ENCODE measurements at places on chromosomes 6 and 20. TPM values are rescaled to one million over a fixed set of nuclear protein-coding genes. Genes with fewer than 3 reads are reported as not detected.

The EBF4 gene
- 2.0 TPM for total RNA-seq

The DDR1 gene
- 5.6 TPM for total RNA-seq

The ACSS1 gene
- total RNA-seq, result 33.1 TPM

The TGM3 gene
- not detected for total RNA-seq

The MYB gene
- total RNA-seq, result 3.7 TPM

The SCRT2 gene
- not detected for total RNA-seq

GRCh38 chr20:19594896-19595295 lies 163.2 kb upstream of the RIN2 start:
- no peak for DNase-seq

DNA sequence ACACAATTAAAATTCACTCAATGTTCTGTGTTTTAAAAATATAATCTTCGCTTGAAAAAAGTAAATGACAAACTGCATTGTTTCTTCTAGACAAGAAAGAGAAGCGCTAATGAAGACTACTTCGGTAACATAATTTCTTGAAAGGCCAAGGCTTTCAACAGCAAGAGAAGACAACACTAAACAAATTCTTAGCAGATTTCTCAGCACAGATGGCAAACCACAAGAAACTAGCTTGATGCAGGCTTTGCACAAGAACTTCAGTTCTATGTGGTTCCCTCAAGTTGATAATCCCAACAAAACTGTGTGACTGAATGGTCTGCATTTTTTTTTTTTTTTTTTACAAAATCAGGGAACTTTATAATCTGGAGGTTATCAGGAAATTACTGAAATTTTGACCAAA lies 447.4 kb upstream of the NRSN1 start:
- DNase-seq, result no peak

DNA sequence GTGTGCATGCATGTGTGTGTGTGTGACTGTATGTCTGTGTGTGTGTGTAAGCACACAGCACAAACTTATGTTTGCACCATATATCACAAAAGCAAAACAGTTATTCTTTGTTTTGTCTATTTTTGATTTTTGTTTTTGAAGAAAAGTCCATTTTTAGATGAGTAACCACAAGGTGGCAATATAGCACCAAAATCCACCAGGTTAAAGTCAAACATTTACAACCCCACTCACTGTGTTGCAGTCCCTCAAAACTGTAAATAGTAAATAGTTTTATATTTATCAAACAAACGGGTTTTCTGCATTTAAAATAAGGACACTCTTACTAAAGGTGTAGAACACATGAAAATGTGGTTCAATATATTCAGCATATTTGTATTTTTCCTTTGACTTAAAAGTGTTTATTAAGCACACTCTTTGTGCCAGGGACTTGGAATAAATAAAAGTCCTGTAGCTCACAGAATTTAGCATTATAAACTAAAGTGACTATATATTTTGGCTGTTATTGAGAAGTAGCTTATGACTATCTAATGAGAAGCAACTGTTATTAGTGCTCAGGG lies 118.5 kb downstream of the GFRAL start:
- DNase-seq, result no peak

DNA sequence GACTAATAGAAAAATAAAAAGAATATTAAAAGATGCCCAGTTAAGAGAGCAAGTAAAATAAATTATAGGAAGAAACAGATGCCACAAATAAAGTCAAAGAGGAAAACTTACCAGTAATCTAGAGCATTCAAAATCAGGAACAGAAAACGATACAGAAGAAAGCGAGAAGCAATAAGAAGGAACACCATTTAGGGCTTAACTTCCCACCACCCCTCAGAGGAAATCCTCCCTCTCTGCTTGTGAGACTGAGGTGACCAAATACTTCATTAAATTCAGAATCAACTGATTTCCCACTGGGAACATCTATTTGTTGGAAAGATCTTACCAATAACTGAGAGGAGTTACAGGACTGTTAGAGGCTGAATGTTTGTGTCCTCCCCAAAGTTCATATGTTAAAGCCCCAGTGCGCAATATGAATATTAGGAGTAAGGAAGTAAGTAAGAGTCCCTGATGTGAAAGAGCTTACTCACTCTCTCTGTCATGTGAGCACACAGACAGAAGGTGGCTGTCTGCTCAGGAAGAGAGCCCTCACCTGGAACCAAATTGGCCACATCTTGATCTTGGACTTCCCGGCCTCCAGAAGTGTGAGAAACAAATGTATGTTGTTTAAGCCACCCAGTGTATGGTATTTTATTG lies 19.5 kb downstream of the KATNA1 start:
- no peak for DNase-seq

DNA sequence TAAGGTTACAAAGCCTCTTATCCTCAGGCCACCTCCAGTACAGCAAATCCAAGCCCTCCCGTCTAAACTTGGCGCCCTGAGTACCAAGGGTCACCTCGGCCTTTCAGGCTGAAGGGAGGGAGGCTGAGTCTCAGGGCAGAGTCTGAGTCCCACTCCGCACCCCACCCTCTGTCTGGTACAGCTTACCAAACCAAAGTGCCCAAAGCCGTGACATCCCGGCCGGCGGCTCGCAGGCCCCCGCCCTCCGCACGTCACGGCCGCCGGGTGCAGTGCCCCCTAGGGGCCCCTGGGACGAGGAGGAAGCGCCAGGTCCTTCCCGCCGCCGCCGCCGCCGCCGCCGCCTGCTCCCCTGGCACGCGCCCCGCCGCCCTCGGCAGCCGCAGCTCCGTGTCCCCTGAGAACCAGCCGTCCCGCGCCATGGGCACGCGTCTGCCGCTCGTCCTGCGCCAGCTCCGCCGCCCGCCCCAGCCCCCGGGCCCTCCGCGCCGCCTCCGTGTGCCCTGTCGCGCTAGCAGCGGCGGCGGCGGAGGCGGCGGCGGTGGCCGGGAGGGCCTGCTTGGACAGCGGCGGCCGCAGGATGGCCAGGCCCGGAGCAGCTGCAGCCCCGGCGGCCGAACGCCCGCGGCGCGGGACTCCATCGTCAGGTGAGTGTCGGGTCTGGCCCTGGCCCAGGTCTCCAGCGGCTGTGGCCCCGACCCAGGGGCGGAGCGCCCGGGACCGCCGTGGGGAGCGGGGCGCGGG lies at the start of gene MTHFD1L:
Gene MTHFD1L, plus strand, starts transcription at position 297 of the 741 bp plus-strand sequence. Its CDS starts 121 bp downstream, at position 418.
- DNase-seq, result peak; percentile 59

- DNase-seq, result no peak
These were observed 54.2 kb upstream of the SIRPA start for GRCh38 chr20:1840817-1841553.

DNA sequence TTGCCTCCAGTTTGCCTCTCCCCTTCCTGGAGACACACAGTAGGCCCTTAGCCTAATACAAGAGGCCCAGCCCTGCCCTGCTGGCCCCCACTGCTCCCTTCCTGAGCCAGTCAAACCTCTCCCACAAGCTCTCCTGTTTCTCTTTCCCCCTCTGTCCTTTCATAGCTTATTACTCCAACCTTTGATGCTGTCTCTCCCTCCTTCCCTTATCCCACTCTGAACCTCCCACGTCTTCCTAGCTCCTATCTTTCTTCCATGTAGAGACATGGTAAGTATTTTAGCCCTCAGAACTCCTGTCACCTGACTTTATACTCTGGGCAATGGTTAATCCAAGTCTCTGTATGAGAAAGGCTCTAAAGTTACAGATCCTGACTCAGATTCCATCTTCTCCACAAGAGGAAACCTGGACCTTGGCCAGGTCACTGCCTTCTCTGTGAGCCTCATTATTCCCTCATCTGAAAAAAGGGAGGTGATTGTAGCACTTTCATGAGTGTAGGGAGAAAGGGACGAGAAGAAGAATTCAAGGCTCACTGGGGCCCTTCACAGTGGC lies 6.7 kb downstream of the TGIF2 start:
- no peak for DNase-seq

- no peak for DNase-seq
These were observed 32.0 kb upstream of the TFAP2D start for GRCh38 chr6:50681213-50681824.

DNA sequence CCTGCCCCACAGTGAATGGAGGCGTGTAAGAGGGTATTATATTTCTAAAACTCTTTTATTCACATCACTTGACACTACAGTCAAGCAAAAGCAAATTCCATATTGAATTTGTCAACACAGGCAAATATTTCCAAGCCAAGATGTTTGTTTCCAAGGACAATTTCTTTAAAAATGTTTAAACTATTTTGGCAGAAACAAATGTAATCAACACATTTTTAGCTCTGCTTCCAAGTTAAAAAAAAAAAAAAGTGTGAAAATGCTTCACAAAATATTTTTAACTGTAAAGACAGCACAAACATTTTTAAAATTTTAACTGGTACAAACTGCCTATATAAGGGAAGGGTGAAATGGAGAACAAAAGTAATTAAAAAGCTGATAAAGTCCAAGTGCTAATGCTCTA lies 44.9 kb upstream of the DST start:
- DNase-seq, result no peak

DNA sequence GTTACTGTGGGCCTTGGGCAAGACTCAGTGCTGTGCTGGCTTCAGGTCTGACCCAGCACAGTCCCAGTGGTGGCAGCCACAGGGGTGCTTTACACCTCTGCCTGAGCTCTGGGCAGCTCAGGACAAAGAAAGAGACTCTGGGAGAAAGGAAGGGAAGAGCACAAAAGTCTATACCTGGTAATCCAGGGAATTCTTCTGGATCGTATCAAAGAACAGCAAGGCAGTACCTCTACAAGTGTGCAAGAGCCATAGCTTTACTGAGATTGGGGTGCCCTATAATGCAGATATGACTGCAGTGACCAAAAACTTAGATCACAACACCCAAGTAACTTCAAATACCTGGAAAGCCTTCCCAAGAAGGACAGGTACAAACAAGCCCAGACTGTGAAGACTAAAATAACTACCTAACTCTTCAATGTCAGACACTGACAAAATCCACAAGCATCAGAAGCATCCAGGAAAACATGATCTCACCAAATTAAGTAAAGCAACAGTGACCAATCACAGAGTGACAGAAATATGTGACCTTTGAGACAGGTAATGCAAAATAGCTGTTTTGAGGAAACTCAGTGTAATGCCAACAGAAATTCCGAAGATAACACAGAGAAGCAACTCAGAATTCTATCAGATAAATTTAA lies 47.9 kb upstream of the LIN28B start:
- no peak for DNase-seq

GRCh38 chr6:134937426-134937825 lies 12.5 kb downstream of the ALDH8A1 start:
- DNase-seq, result no peak

DNA sequence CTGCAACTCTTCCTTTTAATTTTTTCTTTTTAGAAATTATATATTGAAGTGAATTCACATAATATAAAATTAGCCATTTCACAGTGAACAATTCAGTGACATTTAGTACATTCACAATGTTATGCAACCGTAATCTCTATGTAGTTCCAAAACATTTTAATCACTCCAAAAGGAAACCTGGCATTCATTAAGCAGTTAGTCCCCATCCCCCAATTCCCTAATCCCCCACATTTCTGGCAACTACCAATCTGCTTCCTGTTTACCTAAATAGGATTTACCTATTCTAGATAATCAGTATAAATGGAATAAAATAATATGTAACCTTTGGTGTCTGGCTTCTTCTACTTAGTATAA lies 8.5 kb upstream of the DDX27 start:
- no peak for DNase-seq

DNA sequence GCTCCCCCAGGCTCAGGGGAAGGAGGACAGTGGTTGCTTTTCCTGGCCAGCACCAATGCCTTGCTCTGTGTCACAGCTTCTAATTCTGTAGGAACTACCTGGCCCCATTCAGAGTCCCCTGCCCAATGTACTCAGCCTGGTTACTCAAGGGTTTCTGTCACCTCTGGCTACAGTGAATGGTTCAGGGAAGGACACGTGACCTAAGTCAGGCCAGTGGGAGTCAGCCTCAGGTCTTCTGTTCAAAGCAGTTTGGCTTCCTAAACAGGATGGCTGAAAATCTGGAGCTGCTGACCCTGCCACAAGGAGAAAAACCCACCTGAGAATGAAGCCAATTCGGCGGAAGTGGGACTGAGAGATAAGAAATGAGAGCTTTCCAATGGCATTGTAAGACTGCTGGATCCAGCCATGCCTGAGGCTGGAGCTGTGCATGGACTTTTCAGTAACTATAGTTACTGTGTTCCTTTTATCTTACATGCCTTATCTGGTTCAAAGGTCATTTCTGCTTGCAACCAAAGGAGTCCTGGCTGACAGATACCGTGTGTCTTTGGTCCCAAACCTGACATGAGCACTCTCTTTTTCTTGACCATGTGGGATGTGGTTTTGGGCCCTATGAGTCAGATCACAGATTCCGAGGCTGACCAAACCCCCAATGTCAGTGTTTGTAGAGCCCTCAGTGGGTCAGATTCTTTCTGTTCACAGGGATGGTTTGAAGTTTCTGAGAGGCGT lies 104.3 kb downstream of the SULF2 start:
- no peak for DNase-seq

DNA sequence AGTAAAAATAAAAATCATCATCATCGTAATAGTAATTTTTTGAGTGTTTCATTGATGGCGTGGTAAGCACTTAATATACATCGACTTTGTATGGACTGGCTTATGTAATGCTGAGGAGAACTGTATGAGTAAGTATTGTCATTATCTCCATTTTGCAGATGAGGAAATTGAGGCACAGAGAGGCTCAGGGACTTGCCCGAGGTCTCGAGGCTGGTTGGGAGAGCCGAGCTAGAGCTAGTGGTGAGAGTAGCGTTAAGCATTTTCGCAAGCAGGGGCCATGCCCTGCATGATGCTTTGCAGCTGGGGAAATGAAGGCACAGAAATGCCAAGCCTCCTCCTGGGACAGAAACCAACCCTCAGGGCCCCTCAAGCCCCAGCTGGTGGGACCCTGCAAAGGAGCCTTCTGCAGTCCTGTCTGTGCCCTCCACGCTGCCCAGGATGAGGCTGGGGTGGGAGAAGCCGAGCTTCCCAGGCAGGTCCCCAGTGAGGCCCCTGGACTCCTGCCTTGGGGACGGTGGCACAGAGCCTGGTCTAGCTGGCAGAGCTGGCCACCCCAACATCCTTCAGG lies 31.1 kb upstream of the STX16 start:
- no peak for DNase-seq

DNA sequence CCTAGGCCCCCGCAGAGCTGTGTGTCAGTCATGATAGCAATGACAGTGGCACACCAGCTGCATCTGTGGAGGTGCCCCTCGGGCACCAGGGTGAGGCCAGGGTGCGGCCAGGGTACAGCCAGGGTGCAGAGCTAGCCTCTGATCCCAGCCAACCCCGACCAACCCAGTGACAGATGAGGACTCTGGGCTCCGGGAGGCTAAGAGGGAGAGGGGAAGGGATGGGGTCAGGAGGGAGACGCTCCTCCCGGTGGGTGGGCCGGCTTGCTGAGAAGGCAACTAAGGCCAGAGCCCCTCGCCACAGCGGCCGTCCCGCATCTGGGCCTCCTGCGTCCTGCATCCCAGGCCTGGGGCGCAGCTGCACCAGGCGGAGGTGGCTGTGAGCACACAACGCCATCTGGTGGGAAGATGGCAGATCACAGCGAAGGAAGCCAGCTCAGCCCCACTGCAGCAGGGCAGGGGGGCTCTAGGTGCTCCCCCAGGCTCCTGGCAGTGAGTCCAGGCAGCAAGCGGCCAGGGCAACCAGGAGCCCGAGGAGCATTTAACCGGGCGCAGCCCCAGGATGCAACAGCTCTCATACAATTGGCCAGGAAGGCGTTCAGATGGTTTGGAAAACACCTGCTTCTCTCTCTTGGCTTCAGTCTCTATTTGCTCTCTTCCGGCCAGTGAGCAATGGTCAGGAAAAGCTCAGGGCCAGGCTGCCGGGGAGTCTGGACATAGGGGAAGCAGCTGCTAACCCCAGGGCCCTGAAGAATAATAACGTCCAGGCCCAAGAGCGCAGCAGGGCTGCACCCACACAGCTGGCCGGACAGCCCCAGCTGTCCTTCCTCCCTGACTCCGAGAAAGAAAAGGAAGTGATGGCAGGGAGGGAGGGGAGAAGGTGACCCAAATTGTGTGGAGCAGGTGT lies 169.4 kb downstream of the TAF4 start:
- DNase-seq, result no peak
